ENCODE measurements at places on chromosomes 1 and 21.
A peak's percentile ranks its signal among the peaks of the same experiment; 100 is the strongest.

DNA sequence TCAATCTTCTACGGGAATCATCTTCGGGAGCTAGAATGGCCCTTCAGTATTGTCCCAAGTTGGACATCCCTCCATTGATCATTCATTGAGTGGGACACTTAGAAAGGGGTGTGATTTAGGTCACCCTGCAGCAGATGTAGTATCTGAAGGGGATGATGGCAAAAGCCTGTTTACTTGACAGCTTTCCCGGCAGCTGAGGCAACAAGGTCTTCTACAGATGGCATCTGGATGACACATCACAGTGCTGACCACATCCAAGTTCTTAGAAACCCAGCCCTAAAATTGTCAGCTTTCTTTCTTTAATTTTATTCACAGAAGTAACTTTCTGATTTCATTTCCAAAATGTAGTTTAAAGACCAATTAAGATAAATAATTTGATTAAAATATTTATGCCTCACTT is 150.3 kb downstream of the AMY1C start:
- DNase-seq, result no peak

DNA sequence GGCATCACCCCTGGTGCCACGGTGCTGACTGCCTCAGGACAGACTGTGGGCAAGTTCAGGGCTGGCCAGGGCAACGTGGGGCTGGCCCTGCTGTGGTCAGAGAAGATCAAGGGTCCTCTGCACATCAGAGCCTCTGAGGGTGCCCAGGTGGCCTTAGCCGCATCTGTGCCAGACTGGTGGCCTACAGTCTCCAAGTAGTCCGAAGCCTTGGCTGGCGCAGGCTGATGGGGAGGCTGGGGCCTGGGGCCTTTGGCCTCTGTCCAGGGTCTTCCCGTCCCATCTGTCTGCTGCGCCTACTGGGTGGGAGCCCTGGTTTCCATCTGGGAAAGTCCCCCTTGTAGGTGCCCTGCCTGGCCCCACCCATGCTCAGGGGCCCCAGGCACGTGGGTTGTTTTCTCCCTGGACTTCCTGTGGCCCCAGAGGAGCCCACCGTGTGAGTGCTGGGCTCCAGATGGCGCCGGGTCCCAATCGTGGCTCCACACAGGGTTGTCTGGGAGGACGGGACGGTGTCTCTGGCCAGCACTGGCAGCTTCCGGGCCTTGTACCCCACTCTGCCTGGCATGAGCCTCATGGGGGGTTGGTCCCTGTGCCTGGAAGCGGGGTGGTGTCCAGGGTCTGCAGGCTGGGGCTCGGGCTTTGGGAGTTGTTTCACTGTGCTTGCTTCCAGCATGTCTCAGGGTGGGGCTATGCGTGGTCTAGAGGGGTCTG is 9.9 kb downstream of the IBA57 start:
- DNase-seq, result no peak

- DNase-seq, result no peak
Observed at GRCh38 chr21:18987520-18988026, 584.0 kb upstream of the TMPRSS15 start.

DNA sequence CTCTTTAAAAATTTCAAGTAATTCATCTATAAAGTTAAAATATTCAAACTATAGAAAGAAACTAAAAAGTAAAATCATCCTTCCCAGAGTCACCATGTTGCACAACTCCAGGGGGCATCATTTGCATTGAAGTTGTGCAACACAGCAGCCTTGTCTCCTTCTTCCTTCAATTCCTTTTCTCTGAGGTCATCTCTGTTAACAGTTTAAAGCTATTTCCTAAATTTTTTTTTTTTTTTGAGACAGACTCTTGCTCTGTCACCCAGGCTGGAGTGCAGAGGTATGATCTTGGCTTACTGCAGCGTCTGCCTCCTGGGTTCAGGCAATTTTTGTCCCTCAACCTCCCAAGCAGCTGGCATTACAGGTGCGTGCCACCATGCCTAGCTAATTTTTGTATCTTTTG is 7.1 kb downstream of the RHBG start:
- DNase-seq, result peak; percentile 77

GRCh38 chr1:89644119-89644814 is 11.3 kb downstream of the LRRC8C start:
- no peak for DNase-seq

DNA sequence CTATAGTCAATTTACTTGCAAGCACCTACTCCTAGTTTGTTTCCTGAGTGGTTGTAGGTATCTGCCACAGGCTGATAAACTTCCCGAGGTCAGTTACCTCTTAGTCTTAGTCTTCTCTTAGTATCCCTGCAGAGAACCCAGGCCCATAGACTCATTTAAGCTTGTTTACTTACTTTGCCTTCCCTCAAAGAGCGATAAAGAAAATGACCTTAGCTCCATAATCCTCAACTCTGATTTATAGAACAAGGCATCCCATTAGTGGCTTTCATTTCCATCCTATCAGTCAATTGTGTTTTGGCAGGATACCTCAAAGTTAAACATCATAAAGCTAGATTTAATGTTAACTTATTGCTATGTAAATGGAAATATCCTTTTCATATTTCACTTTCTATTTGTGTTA is 119.7 kb downstream of the UCHL5 start:
- no peak for DNase-seq

GRCh38 chr1:119743308-119743707 is 25.4 kb downstream of the HMGCS2 start:
- no peak for DNase-seq

GRCh38 chr1:186679924-186680244 is 339 bp downstream of the PTGS2 start:
- no peak for DNase-seq

- DNase-seq, result no peak
Observed at GRCh38 chr1:23573574-23574182, 14.4 kb upstream of the ID3 start.

DNA sequence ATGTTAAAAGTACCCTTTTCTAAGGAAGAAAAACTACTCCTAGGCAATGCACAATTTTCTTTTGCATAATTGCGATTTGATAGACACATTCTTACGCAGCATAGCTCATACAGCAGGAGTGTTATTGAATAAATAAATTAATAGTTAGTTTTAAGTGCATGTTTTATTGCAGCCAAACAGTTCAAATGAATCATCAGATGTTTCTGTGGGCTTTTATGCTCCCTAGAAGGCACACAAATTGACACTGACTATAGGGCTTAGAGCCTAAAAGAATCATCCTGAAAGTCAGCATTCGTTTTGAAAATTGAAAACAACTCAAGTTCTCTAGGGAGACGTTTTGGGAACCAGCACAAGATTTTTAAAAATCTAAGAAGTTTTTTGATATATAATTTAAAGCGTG is 411.9 kb downstream of the HLX start:
- DNase-seq, result no peak

DNA sequence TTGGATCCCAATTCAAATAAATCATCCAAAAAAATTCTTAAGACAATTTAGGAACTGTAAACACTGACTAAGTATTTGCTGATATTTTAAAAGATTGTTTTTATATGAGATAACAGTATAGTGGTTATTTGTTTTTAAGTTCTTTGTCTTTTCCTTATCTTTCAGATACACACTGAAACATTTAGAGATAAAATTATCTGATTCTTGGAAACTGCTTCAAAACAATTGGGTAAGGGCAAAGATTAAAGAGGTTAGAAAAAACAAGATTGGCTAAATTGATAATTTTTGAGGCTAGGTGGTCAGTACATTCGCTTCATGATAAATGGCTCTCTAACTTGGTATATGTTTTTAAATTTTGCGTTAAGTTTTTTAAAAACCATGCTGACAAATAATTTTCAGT is 117.3 kb downstream of the PSMG1 start:
- no peak for DNase-seq

- peak; percentile 22 for DNase-seq
Observed at GRCh38 chr21:27647921-27648320, 681.0 kb upstream of the ADAMTS5 start.

GRCh38 chr1:97572561-97572960 is 348.3 kb downstream of the DPYD start:
- no peak for DNase-seq

DNA sequence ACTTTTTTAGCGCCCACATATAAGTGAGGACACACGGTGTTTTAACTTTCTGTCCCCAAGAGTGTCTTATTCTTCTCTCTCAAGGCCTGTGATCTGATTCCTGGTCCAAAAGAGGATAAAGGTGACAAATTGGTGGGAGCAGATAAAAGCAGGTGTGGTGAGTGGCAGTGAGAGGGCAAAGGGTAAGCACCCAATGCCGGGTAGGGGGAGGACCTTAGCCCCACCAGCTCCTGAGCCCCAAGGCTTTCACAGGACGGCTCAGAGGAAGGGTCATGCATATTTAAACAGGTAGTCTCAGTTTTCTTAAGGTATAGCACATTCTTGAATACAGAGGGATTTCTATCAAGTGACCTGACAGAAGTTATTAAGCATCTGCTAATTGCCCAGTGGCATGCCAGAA is 19.6 kb downstream of the LBR start:
- no peak for DNase-seq

DNA sequence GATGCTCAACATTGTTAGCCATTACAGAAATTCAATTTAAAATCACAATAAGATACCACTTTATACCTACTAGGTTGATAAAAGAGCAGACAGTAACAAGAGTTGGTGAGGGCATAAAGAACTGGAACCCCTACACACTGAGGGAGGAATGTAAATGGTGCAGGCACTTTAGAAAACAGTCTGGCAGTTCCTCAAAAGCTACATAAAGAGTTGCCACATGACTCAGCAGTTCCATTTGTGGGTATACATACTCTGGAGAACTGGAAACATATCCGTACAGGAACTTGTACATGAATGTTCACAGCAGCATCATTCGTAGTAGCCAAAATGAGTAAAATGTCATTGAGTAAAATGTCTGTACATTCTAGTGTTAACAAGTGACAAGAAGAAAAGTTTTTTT is 17.0 kb downstream of the NSL1 start:
- peak; percentile 36 for DNase-seq

DNA sequence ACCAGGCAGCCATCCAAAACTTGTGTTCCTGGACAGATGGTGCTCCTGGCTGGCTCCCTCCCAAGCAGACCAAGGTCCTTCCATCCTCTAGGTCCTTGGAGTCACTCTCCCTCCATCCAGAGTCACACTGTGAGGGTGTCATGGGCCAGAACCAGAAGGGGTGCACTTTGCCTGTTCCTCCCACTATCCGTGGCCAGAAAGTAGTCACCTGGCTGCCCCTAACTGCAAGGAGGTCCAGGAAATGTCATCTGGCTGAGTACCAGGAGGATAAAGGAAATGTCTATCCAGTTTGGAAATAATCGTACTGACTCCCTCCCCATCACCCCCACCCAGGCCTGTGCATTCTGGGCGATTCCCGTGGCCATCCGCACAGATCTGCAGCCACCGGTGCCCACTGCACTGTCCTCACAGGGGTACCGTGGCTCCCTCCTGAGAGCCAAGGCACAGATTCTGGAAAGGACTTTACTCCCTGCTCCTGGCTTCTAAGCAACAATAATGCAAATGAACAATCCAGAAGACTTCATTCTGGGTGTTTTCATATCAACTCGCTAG is 253.2 kb downstream of the NPHP4 start:
- no peak for DNase-seq

DNA sequence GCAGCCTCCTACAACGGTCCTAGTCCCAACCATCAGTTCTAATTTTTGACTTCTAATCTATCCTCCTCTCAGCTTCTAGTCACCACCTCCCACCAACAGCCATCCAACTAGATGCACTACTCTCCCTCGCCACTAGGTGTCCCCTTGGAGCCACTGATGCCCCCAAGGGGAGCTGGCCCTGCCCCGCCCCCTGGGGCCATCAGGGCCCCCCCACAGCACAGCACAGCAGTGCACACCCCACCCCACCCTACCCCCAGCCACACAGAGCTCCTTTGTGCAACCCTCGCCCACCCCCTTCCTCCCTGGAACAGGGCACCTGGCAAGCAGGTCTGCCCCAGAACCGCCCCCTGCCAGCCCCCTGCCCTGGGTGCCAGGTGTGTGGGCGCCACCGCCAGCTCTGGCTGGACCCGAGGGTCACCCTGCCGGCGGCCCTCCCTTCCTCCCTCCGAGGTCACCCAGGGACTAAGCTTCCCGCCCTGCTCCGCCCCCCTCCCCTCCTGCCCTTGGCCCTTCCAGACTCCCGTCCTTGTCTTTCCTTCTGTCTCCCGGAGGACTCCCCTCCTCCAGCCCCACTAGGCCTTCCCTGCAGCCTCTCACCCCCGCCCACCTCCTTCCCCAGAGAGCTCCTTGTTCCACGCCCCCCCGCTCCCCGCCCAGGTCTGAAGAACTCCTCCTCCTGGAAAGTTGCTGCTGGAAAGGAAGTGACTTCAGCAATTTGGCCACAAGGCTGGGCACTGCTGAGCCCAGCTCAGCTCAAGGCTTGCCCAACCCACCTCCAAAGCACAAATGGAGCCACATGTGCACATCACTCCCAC is 47.0 kb downstream of the AHDC1 start:
- DNase-seq, result peak; percentile 98

GRCh38 chr1:244778344-244778743 is 57.1 kb upstream of the COX20 start:
- DNase-seq, result peak; percentile 87

DNA sequence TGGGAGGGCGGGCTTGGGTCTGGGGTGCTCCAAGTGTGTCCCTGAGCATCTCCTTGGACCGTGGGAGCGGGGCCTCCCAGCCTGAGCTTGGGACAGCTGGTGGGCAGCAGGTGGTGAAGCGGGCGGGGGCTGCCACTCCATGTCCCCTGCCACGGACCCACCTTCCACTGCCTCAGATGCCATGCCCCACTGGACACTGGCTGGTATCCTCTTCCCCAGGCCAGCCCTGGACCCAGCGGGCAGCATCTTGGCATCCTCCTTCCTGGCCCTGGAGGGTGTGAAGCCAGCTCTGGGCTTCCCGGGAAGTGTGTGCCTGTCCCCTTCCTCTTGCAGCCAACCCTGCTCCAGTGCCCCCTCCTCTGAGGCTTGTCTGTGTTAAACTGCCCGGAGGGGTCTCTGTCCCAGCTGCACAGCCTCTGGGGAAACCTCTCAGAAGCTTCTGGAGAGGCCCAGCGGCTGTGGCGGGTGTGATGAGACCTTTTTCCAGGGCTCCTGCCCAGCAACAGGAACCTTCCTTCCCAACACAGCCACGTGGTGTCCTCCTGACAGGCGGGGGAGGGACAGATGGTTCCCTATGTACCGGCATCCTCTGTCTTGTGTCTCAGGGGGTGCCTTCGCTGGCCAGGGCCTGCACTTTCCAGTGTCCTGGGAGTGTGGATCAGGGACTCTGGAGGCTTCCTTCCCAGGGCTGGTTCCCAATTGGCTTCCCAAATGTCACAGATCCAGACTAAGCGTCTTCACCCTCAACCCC is 81.6 kb upstream of the DISP3 start:
- no peak for DNase-seq

DNA sequence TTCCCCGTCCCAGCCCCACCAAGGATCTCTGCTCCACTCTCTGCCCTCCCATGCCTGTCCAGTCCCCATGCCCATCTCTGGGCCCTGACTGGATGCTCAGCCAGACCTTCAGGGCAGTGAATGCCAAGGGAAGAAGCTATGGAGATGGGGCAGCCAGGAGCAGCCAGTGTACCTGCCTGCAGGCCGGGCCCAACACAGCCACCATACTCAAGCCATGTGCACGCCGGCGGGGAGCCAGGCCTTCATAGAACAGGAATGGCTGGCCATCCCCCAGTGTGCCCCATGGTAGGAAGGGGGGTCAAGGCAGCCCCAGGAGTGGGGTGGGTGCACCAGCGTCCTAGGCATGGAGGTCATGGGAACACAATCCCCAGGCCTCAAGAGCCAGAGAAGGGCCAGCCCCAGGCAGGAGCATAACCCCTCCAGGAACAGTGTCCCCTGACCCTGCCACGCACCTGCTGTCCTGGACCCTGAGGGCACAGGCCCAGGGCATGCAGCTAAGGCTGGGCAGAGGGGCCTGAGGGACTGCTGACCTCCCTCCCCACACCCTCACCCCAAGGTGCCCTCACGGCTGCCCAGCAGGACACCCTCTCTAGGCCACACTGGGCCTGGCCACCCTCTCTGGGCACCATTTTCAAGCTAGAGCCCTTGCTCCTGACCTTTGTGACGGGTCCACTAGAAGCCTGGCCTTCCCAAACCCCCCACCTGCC is 20.3 kb upstream of the ARF1 start:
- no peak for DNase-seq

All from GM23248 (cell line).